ENCODE measurements at places on chromosomes 1 and 21. TPM values are rescaled to one million over a fixed set of nuclear protein-coding genes. Genes with fewer than 3 reads are reported as not detected.

- no peak for DNase-seq
Observed at GRCh38 chr21:30232011-30232410, 16.1 kb upstream of the CLDN8 start.

DNA sequence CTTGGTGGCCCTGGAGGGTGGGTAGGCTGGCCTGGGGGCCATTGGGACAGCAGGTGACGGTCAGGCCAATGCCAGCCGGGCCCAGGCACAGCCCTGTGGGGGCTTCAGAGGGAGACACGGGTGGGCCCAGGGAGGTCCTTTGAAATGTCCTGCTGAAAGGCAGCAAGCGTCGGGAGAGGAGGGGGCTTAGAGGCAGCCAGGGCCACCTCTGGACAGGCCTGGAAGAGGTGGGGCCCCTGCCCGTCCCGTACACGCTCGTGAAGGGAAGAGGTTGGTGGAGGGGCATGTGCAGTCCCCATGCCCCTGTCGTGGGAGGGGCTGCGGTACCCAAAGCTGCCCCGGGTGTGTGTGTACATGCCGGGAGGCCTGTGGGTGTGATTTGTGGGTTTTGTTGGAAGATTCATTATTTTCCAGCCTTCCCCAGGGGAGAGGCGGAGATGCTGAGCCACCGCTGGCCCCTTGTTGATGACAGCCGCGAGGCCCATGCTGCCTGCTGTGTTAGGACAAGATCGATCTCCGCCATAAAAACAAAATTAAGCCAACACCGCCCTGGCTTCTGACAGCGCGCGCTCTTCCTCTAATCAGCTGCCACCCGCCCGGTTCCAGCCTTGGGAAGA is 3.4 kb upstream of the PLCH2 start:
- no peak for DNase-seq

DNA sequence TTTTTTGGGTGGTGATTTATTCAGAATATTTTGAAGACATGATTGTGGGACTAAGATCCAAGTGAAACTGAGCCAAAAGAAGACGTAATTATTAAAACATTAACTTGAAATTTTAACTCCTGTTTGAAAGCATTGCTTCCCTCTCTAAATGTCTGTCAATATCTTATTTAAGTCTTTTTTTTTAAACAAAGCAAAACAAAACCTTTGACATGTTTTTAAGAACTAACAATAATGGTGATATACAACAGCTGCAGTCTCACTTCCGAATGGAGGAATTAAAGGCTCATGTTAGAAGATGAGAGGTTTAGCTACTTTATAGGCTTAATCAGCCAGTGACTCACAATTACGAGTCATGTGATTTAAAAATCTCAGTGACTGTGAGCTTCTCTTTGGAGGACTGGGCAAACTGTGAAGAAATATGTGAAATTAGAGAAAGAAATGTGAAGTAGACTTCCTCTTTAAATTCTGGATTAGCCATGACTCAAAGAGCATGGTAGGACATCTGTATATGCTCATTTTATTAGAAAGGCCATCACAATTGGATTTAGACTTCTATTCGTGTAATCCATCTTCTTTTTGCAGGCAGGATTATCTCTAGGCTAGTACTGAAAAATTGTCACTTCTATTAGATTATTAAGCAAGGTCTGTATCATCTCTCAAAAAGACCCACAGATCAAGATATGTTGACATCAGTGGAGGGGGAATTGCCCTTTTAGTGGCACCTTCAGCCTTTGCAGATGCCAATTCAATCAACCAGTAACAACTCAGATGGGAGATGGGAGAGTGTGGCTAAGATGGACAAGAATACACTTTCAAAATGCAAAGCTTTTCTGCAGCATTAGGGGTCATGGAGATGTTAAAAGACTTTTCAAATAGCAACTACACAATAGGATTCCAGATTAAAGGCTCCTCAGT is 28.7 kb downstream of the KCNA3 start:
- DNase-seq, result no peak

GRCh38 chr1:94009304-94009703 is 100.1 kb upstream of the GCLM start:
- no peak for DNase-seq

GRCh38 chr21:41765973-41766882 is 624 bp downstream of the RIPK4 start:
- no peak for DNase-seq

GRCh38 chr1:156860628-156861423 is at the start of gene NTRK1:
Gene NTRK1, plus strand, starts transcription at chr1:156860865. Its CDS starts 70 bp downstream, at chr1:156860935.
- DNase-seq, result no peak

DNA sequence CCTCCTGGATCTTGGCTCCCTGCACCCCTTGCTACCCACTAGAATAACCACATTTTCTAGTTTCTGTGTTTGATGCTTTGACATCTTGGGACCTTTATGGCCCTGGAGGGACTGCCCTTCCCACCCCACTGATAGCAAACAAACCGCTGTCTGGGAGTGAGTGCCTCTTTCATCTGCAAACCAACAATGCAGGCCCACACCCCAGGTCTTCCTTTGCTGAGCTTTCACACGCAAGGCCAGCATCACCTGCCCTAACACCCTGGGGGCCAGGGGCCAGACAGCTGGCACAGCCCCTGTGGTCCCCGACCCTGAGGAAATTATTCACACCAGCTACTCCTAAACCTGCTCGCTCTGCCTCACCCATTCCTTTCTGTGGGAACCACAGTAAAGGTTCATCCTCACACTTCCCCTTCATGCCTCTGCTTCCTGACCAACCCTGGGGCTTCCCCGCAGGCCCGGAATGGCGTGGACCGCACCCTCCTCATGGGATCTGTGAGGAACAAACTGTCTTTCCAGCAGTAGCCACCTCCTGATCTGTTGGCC is 15.4 kb downstream of the SLC2A7 start:
- no peak for DNase-seq

- no peak for DNase-seq
Observed at GRCh38 chr21:17699524-17700189, 87.0 kb upstream of the BTG3 start.

The CHI3L1 gene
- 73.8 TPM for total RNA-seq

The NTMT2 gene
- not detected for total RNA-seq

The CCDC185 gene
- not detected for total RNA-seq

The SLC6A17 gene
- total RNA-seq, result 0.11 TPM

All from ascending aorta (tissue), 2 donors.